ENCODE measurements at places on chromosomes 2 and 18. TPM values are rescaled to one million over a fixed set of nuclear protein-coding genes. Genes with fewer than 3 reads are reported as not detected.

- DNase-seq = no peak
These were observed 474.6 kb downstream of the SLC4A3 start for GRCh38 chr2:220101980-220102379.

- DNase-seq = no peak
These were observed 2.3 kb downstream of the ZC3H6 start for GRCh38 chr2:112277596-112278220.

- DNase-seq = no peak
These were observed 77.0 kb downstream of the CTIF start for GRCh38 chr18:48615566-48616401.

DNA sequence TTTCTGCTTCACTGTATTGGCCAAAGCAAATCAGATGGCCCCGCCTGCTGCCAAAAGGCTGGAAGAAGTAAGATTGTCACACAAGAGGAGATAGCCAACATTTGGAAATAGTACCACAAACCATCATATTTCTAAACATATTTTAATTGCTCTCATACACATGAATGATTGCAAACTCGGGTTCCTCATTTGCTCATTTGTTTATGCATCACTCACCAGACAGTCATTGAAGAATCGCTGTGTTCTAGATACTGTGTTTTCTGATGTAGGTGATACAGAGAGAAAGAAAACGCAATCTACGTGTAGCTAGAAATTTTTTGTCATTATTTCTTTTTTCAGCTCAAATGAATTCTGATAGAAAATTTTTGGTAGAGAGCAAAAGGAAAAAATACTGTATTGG, 1103.4 kb downstream of the TSN start:
- DNase-seq = no peak

GRCh38 chr2:164495491-164496223, 125.6 kb downstream of the GRB14 start:
- peak; percentile 39 for DNase-seq

DNA sequence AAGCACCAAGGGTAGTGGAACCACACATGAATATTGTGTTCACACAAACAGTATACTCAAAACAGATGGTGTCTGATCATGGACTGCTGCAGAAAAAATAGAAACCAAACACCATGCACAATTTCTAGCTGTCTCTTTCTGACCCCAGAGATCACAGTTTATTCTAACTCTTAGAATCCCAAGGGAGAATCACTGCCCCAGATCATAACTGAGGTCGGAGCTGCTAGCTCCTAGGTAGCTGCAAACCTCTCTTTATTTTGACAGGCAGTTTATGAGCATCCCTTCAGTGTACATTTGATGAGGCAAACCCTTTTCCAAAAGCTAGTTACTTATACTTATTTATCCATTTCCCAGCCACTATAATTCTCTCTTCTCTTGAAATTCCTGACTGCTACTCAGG, 439.1 kb upstream of the HNMT start:
- DNase-seq = no peak

DNA sequence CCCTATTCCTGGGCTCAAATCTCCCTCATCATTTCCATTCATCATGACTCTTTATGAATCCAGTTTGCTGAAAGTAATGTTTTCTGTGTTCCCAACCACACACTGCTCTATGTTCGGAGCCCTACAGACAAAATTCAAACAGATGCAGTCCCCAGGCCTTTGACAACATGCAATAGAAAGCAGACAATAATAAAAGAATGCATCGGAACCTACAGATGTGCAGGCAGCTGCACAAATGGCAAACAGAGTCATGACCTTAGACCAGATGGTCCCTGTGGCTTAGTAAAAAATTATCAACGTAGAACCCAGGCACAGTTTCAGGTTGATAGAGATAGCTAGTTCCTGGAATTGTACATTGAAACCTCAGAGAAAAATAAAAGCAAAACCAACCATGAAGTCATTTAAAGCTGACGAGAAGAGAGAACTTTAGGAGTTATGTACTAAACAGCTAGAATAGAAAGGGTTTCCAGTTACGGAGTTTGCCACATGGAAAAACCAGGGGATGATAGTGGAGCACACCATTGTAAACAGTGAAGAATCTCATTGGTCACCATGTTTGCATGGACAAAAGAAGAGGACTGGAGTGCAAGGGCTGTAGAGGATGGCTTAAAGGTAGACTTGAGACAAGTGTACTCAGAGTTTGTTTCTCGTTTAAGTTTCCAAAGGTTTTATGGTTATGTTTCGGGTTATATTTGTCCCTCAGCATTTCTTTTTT, 23.2 kb upstream of the ACVR1 start:
- no peak for DNase-seq

- DNase-seq = no peak
These were observed 27.1 kb upstream of the SPTBN1 start for GRCh38 chr2:54429054-54429453.

GRCh38 chr18:22115573-22115972, 53.8 kb upstream of the GATA6 start:
- no peak for DNase-seq

DNA sequence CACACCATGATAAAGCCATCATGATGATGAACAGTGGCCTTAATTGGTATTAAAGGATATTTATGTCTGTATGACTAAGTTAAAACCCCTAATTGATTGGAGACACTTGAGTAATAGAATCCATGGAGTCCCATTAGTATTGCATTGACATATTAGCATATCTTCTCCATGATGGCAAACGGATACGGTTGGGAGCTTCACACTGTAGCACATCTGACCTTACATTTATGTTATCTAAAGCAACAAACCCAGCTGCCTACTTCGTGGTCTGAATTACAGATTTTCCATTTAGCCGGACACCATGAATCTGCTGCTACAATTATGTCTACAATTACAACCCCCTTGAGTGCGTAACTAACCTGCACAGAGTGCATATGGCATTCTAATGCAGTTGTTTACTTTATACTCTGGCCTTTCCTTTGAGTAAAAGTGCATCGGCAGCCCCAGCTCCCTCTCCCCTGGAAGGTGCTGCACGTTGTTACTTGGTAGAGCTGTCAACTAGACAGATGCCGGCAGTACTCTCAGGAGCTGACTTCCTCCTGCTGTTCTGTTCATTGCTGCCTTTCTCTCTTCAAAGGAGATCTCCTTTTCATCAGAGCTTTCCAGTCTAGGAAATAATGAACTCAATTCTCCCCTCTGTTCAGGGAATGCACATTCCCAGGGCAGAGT, 92.1 kb downstream of the LRRC30 start:
- DNase-seq = no peak

GRCh38 chr2:234450431-234451124, 46.3 kb downstream of the ARL4C start:
- no peak for DNase-seq

DNA sequence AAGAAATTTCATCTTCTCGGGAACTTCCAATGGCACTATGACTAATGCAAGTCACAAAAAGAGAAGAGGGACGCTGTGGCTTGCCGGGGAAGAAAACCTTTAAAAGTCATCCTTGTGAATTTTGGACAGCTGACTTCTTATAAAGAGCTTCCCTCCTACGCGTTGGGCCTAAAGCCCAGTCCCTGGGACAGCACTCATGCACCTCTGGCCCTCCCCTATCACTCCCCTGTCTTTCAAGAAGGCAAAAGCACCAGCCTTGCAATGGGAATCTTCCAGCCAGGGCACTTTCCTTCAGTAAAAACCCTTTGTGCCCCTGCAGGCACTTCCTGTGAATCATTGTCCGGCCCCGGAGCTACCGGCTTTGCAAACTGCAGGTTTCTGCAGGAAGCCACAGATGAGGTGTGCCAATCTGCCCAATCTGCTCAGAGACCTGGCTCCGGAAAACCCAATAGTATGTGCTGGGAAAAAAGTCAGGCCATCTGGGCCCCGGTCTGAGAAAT, 7.1 kb downstream of the MREG start:
- DNase-seq = peak; percentile 96

- DNase-seq = no peak
These were observed 5.0 kb downstream of the AP1S3 start for GRCh38 chr2:223832241-223832903.

DNA sequence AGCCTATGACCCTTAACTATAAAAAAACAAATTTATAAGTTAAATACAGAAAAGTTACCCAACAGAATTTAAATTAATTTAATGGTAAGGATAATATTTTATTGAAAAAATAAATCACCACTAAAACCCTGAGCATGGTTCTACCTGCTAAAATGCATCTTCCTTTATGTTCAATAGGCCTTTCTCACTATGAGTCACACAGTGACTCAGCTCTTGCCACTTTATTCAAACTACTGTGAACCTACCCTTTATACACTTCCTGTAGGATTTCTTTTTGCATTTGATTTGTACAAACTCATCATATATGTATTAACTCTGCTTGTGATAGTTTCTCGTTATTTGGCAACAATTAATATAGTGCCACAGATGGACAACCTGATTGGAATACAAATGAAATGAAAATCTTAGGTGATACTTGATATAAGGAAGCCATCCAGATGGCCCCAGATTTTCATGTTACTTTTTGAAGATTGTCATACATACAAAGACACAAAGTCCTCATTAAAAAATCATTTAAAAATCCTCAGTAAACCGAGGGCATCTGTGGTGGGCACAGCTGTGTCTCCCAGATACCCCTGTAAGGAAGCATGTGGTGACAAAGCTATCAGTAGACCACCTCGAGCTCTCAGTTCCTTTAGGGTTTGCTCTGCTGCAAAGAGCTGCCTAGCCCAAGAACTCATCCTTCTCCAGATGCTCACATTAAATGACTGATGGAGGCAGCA, 55.2 kb upstream of the COBLL1 start:
- no peak for DNase-seq

- DNase-seq = no peak
These were observed 10.9 kb downstream of the MTX2 start for GRCh38 chr2:176280156-176280555.

- DNase-seq = peak; percentile 16
These were observed 12.5 kb downstream of the TACR1 start for GRCh38 chr2:75186821-75187220.

DNA sequence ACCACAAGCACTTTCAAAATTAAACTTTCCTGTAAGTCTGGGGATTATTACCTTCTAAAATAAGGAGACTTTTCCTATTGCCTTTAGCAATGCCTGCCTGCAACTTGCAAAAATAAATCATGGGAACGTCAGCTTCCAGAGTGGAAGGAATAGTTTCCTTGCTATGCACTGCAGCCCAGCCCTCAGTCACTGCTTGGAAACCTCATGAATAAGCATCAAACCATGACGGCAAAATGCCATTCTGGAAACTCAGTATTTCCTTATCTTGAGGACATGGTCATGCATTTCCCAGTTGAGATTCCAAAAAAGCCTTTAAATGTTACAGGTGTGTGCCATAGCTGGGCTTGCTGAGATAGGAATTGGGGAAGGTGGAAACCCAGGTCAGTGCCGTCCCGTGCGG, 84.2 kb upstream of the OTOS start:
- DNase-seq = no peak

DNA sequence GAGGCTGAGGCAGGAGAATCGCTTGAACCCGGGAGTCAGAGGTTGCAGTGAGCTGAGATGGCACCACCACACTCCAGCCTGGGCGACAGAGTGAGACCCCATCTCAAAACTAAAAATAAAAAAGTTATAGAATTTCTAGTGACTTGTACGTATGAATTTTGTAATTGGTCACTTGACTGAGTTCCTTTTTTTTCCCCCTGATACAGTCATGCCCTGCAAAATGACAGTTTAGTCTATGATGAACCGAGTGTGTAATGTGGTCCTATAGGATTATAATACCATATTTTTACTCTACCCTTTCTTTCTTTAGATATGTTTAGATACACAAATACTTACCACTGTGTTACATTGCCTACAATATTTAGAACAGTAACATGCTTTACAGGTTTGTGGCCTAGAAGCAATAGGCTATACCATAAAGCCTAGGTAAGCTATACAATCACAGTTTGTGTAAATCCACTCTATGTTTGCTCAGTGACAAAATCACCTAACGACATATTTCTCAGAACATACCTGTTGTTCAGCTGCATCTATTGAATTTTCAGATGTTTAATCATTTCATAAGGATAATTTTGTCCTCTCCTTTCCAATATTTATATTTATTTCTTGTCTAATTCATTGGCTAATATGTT, 25.4 kb downstream of the SOCS6 start:
- no peak for DNase-seq

- peak; percentile 10 for DNase-seq
These were observed 65.7 kb downstream of the LRRTM1 start for GRCh38 chr2:80238692-80239469.

DNA sequence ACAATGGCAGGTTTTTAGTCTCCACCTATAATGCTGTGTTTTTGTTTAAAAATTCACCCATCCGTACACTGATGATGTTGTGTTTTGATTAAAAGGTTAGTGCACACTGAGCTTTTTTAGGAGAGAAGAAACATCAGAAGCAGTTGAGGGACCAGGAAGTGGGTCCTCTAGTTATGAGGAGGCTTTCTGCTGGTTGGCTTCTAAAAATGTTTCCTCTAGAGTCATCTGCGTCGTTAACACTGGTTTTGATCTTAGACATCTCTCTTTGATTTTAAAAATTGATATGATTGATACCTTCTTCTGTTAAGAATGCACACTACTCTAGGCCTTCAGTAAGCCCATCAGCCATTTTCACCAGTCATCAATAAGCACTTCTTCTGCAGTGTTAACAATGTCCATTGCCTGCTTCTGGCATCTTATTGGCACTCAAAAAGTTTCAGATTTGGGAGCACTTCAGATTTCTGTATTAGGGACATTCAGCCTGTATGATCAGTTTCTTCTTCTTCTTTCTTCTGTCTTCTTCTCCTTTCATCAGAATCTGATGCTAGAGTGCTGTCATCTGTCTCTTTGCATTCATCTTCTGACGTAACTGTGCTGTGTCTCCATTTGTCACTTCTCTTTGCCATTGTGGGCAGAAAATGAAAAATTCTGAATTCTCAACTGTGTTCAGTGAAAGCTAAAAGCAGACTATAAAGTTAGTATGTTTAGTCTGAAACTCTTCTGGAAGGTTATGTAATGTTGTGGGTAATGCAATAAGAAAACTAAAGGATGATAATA, 56.3 kb downstream of the PHLPP1 start:
- DNase-seq = no peak

GRCh38 chr2:1868683-1869141, 124.4 kb upstream of the PXDN start:
- DNase-seq = peak; percentile 82

Gene FKBP7
- total RNA-seq = 11.0 TPM

Gene RTP5
- not detected for total RNA-seq

Gene TSGA10
- total RNA-seq = 1.8 TPM

Gene NRP2
- total RNA-seq = 7.9 TPM

Gene M1AP
- not detected for total RNA-seq

Gene IRS1
- total RNA-seq = 24.6 TPM

Gene TDRD15
- total RNA-seq = not detected

Gene POTEJ
- total RNA-seq = not detected

Gene CD302
- not detected for total RNA-seq

Gene HOXD3
- total RNA-seq = 1.8 TPM

Gene CFAP210
- not detected for total RNA-seq

Gene FBXO36
- total RNA-seq = 5.0 TPM

Gene STK39
- not detected for total RNA-seq

Data from G401 (cell line).